ENCODE measurements at places on chromosomes 2 and 18.

- no peak for DNase-seq
Measured at GRCh38 chr2:86793752-86794151, 3.0 kb upstream of the CD8A start.

- DNase-seq = no peak
Measured at GRCh38 chr2:47064106-47064505, 91.0 kb downstream of the STPG4 start.

DNA sequence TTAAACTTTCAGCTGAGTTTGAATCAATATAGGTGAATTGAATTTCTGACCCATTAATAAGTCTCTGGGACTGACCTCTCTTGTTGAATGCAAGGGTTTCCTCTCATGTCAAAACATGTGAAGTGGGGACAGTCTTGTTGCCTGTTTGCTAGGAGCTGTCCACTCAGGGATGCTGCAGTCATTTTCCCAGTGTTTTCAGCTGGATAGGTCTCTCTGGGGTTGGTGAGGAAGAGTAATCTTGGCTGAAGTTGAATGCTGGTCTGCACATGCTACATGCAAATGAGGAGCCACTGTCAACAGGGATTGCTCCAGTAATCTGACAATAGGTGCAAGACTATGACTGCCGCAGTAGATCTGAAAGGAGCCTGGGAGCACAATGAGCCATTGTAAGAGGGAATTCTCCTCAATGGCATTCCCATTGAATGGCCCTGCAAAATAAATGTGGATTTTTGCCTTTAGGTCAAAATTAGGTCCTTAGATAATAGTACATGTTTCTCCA lies 34.1 kb upstream of the IL1RL1 start:
- no peak for DNase-seq

- no peak for DNase-seq
Measured at GRCh38 chr2:10007435-10007834, 35.9 kb upstream of the KLF11 start.

- DNase-seq = no peak
Measured at GRCh38 chr2:232518844-232519243, 1.3 kb upstream of the PRSS56 start.

DNA sequence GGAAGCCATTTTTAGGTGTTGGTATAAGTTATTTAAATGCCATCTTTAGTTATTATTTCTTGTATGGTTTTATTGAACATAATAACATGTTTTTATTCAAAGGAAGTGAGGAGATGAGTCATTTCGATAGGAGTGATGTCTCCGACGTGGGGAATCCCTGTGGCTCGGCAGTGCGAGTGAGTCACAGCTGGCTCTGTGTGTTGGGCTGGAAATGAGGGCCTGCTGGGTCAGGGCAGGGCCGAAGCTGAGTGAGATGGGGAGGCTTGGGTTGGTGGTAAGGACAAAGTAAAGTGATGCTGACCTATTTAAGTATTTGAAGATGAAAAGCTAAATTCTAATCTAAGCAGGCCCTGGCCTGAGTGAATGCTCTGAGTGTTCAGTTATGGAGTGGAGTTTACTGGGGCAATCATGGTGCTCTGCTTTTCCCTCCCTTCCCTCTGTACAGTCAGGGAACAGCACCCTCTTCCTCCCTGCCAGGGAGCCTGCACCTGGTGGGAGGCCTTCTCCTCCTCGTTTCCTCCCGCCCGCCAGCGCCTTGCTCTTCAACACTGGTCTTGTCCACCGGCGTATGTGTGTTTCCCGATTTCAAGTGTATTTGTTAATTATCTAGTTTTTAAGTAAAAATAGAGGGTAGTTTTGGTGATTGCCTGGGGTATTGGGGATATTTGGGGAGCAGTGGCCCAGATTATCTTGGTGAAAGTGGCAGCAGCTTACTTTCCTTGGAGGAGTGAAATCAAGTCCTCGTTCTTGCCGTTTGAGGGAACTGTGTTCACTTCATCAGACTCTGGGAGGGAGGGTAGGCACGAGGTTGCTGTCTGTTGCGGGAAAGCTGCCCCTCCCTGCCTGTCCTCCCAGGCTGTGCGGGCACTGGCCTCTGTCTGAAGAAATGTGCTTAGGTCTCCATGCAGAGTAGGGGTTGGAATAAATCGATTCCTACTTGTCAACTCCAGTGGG lies 157.0 kb downstream of the LDLRAD4 start:
- peak; percentile 43 for DNase-seq

- no peak for DNase-seq
Measured at GRCh38 chr18:2573408-2573807, 2.1 kb downstream of the NDC80 start.

- no peak for DNase-seq
Measured at GRCh38 chr2:199962203-199962602, 6.8 kb downstream of the MAIP1 start.

DNA sequence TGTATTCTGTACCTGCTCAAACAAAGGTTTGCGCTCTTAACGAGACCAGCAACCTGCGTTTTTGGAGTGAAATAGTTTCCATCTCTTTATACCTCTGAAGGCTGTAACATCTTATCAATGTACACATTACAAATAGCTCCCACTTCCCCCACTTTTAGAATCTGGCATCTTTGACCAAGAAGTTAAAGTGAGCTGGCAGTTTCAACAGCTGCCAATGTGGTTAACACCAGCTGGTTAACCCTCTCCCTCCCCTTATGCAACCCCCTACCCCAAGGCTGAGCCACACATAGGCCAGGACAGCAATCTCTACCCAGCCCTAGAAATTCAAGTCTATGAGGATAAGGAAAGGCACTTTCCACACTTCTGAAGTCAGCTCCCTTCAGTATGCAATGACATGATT lies 2.2 kb upstream of the SERTAD2 start:
- DNase-seq = no peak

- DNase-seq = no peak
Measured at GRCh38 chr2:178404368-178404767, 46.6 kb downstream of the PRKRA start.

DNA sequence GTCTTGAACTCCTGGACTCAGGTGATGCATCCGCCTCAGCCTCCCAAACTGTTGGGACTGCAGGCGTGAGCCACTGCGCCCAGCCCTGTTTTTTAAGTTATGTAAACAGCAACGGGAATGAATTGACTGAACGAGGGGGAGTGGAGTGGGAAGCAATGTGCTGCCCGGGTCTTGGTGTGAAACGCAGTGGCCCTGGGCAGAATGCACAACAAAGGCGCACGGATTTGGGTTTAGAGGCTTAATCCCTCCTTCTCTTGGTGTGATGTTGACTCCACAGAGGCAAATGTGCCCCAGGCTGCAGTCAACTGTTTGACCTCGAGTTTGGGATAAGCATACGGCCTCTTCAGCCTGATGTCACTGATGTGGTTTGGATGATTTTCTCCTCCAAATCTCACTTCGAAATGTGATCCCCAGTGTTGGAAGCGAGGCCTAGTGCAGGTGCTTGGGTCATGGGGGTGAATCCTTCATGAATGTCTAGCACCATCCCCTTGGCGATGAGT lies 97.4 kb downstream of the AGAP1 start:
- no peak for DNase-seq

- DNase-seq = no peak
Measured at GRCh38 chr2:186612555-186613440, 22.9 kb downstream of the ITGAV start.

Data from activated naive CD8-positive, alpha-beta T cell treated with anti-CD3 and anti-CD28 coated beads, Interleukin-2, amount 50 U/mL, for 16 hours (primary cell).